ENCODE measurements at places on chromosomes 2 and 18. TPM values are rescaled to one million over a fixed set of nuclear protein-coding genes. Genes with fewer than 3 reads are reported as not detected.

LYPD6 gene
- 1.9 TPM for polyA plus RNA-seq

TMEM169 gene
- polyA plus RNA-seq = 0.54 TPM

CELF4 gene
- 7.8 TPM for polyA plus RNA-seq

CHCHD5 gene
- 50.8 TPM for polyA plus RNA-seq

VWC2L gene
- polyA plus RNA-seq = not detected

ACKR3 gene
- 3.8 TPM for polyA plus RNA-seq

DPYSL5 gene
- not detected for polyA plus RNA-seq

GRCh38 chr2:239822146-239822831, 202.9 kb downstream of the NDUFA10 start:
- no peaks in the 10 kb centered on the region for H3K36me3 ChIP-seq
- no peak overlapping the region for H3K4me3 ChIP-seq
- H3K4me1 ChIP-seq = no peaks in the 10 kb centered on the region
- no peak overlapping the region for H3K27ac ChIP-seq

DNA sequence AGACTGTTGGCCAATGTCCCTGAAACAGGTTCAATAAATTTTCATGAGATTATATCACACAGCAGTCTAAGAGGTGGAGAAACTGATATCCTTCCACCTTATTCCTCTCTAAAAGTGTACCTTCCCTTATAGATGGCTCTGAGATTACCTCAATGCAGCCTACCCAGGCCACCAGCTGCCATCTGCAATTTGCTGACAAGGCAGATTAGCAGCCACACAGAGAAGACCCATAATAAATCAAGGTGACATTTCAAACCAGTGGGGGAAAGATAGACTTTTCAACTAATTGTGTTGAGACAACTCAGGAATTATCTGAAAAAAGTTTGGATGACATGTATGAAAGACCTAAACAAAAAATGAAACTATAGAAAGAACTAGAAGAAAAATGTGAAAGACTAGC, 43.2 kb downstream of the ZBTB7C start:
- H3K27ac ChIP-seq = no peak overlapping the region
- H3K36me3 ChIP-seq = no peaks in the 10 kb centered on the region
- peaks cover 2% of the 10 kb centered on the region for H3K27me3 ChIP-seq
- no peak for DNase-seq
- no peaks in the 10 kb centered on the region for H3K4me1 ChIP-seq

DNA sequence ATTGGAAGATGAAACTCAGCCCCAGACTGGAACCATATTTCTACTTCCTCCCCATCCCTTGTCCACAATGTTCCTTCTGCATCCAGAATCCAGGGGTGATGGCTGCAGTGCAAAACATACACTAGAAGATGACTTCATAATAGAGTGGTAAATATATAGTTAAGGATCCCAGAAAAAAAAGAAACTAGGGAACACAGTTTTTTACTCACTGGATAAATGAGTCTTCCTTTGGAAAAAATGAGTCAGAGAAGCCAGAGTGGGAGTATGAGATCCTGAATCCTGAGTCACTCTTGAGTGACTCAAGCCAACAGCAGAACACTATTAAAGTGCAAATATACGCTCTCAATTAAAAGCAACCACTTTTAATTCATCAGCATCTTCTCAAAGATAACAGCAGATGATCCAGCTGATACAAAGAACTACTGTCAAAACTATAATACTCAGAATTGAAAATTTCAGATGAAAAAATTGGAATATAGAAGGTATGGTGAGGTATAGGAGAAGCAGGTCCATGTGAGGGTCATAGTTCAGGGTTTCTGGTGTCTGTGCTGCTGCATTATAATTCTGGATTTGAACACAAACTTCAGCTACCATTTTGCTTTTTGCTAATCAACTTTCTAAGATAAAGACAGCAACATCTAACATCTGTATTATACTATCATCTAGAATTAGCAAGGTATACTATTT, 987.2 kb upstream of the CDH2 start:
- no peak overlapping the region for H3K27ac ChIP-seq
- no peaks in the 10 kb centered on the region for H3K36me3 ChIP-seq
- no peaks in the 10 kb centered on the region for H3K4me1 ChIP-seq
- DNase-seq = no peak
- H3K4me3 ChIP-seq = no peak overlapping the region
- no peaks in the 10 kb centered on the region for H3K27me3 ChIP-seq

DNA sequence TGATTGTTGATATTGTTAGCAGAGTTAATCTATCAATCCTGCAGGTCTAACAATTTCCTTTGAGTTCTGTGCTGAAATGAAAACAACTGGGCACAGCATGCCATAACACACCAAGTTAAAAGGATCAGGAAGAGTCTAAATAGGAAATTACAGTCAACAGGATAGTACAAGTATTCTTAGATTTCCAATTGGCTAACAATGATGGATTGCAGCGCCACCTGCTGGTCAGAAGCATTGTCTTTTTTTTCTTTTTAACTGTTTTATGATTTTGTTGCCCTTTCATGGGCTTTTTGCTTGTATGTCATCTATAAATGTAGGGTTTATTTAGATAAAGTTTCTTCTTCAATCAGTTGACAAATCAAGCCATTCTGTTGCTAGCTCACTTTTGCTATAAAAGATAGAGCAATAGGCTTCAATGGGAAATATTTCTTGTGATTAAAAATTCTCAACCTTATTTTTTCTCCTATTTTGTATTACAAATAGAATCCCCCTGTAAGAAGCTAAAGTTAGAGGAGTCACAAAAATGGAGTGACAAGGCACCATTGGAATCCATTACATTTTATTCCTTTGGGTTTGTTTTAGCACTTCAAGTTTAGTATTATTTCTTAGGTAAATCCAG, 40.8 kb upstream of the RPRM start:
- peak; percentile 57 for DNase-seq
- no peaks in the 10 kb centered on the region for H3K36me3 ChIP-seq
- H3K27ac ChIP-seq = no peak overlapping the region
- H3K4me3 ChIP-seq = no peak overlapping the region
- no peaks in the 10 kb centered on the region for H3K27me3 ChIP-seq
- H3K4me1 ChIP-seq = no peaks in the 10 kb centered on the region

DNA sequence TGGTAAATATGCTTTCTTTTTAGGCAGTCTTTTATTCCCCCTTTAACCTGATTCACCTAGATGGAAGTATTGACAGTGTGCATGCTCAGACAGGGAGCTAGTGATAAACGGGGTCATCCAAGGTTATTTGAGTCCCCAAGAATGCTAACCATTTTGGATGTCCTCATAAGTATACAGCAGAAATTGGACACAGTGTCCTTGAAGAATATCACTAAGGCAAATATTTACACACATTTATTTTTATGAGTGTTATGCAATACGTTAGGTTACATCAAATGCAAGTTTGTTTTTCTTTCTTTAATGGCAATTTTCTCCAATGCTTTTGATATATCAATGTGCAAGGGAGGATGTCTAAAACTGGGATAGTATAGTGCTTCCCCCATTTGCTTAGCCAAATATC, 23.6 kb downstream of the CNTNAP5 start:
- H3K4me1 ChIP-seq = no peaks in the 10 kb centered on the region
- H3K36me3 ChIP-seq = no peaks in the 10 kb centered on the region
- H3K4me3 ChIP-seq = no peak overlapping the region
- DNase-seq = no peak

GRCh38 chr2:46297546-46298271, 502 bp downstream of the EPAS1 start:
- DNase-seq = peak; percentile 91
- peak overlapping the region; percentile 96 for H3K27ac ChIP-seq
- peak overlapping the region; percentile 83 for H3K4me3 ChIP-seq
- no peaks in the 10 kb centered on the region for H3K36me3 ChIP-seq
- peaks cover 51% of the 10 kb centered on the region for H3K27me3 ChIP-seq

DNA sequence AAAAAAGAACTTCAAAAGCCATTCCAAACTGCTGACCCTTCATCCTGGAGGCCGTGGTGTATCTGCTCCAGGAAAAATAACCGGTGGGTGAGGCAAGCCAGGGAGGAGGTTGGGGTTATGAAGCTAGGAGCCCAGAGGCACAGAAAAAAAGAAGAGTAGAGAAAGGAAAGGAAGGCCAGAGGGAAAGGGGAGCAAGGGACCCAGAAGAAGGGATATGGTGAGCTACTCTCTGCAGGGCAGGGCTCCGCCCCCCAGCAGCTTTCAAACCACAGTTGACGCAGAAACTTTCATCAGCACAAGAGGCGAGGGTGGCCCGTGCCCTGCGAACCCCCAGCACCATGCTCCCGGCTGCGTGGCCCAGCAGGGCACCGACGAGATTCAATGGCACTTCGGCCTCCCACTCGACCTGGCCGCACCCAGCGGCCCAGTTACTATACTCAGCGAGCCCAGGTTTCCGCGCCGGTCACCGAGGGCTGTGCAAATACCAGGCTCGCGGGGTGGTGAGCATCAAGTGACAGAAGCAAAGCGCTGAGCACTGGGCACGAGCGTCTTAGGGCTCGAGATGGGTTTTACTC, 665 bp downstream of the MCM6 start:
- H3K4me3 ChIP-seq = peak overlapping the region; percentile 82
- peak overlapping the region; percentile 71 for H3K27ac ChIP-seq
- H3K27me3 ChIP-seq = no peaks in the 10 kb centered on the region
